Activated CD4-positive, alpha-beta T cell treated with anti-CD3 and anti-CD28 coated beads, Interleukin-2, amount 50 U/mL, for 16 hours (primary cell): ENCODE measurements at places on chromosomes 6 and 20.

GRCh38 chr6:88459189-88459588, 293.0 kb upstream of the CNR1 start:
- no peak for DNase-seq

- DNase-seq = no peak
These were observed 21.6 kb upstream of the TNFAIP3 start for GRCh38 chr6:137845460-137845859.

DNA sequence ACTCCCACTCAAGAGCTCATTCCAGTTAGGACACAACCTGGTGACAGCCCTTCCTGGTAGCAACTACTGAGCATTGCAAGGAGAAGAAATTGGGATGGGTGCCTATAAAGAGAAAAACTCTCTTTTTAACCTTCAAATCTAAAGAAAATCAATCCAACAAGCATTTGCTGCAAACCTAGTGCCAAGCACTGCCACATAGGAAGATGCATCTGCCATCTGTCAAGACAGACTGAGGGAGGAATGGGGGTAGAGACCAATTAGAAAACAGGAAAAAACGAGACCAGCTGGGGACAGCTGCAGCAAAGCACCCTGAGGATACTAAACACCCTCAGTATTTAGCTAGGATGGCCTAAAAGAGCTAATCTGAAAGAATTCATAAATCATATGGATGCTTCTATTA, 27.9 kb downstream of the HLA-DMB start:
- no peak for DNase-seq

- no peak for DNase-seq
These were observed 12.8 kb upstream of the BPI start for GRCh38 chr20:38290829-38291814.

GRCh38 chr20:46132705-46133120, 14.6 kb downstream of the CD40 start:
- peak; percentile 64 for DNase-seq

GRCh38 chr6:121539439-121539838, 104.0 kb downstream of the GJA1 start:
- no peak for DNase-seq

- no peak for DNase-seq
These were observed 141.5 kb upstream of the PDE10A start for GRCh38 chr6:165804331-165805066.

- DNase-seq = no peak
These were observed 58.1 kb downstream of the AKAP12 start for GRCh38 chr6:151297886-151298285.

- DNase-seq = no peak
These were observed 17.7 kb downstream of the SNX9 start for GRCh38 chr6:157840776-157841175.

DNA sequence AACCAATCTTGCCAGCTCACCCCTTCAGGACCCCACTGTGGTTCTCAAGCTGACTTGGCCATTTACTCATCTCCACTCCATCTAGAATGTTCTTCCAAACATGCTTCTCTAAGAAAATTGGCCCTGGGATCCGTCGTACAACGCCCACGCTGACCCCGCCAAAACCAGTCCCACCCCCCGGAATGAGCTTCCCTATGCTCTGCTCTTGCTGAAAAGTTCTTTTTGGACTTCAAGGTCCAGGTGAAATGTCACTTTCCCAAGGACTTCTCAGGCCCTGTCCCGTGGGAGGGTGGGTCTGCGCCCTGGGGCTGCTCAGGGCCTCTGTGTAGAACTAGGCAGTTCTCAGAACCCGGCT, 9.9 kb downstream of the NOL4L start:
- no peak for DNase-seq

- no peak for DNase-seq
These were observed 40.1 kb downstream of the CDKAL1 start for GRCh38 chr6:20574355-20574754.

DNA sequence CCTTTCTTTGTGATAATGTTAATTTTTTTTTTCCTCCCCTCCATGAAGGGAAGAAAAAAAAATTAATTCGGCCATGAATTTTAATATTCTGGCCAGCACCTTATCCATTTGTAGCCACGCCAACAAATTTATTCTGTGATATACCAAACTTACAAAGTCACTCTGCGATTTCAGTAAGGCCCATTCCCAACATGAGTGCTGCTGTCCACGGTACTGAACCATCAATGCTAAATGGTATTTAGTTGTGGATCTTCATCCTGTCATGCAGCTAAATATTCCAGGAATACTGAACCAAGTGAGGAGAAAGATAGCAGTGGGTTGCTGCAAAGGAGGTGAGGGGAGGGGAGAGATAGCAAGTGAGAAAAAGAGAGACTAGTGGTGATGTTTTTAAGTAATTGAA, 19.5 kb upstream of the RSPH4A start:
- DNase-seq = no peak

- no peak for DNase-seq
These were observed 126.0 kb upstream of the ADGRF1 start for GRCh38 chr6:47168180-47168579.

GRCh38 chr20:4864311-4864752, 137.0 kb downstream of the SLC23A2 start:
- no peak for DNase-seq
